SW480 (cell line): ENCODE measurements at places on chromosomes 3 and 15.

GRCh38 chr3:15665510-15666150 lies 64.1 kb downstream of the BTD start:
- no peak for DNase-seq

DNA sequence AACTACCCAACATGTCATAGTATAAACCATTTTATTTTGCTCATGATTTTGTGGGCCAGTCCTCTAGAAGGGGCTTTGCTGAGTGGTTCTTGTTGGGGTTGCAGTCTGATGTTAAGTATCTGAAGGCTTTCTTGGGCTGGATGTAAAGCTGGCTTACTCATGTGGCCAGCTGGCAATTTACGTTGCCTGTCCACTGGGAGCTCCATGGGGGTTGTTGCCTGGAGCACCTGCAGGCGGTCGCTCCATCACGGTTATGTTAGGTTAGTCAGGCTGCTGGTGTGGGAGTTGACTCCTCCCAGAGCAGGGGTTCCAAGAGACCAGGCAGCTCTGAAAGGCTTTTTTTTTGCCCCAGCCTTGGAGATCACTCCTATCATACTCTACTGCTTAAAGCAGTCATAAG lies 98.1 kb downstream of the NR1D2 start:
- DNase-seq: no peak

DNA sequence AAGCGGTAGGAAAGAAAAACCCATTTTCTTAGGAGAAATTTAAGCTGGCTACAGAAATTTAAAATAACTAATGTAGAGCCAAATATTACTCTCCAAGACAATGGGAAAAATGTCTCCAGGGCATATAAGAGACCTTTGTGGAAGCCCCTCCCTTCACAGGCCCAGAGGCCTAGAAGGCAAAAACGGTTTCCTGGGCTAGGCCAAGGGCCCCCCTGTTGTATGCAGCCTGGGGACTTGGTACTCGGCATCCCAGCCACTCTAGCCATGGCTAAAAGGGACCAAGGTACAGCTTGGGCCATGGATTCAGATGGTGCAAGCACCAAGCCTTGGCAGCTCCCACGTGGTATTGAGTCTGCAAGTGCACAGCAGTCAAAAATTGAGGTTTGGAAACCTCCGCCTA lies 90.1 kb downstream of the CGGBP1 start:
- DNase-seq: no peak

DNA sequence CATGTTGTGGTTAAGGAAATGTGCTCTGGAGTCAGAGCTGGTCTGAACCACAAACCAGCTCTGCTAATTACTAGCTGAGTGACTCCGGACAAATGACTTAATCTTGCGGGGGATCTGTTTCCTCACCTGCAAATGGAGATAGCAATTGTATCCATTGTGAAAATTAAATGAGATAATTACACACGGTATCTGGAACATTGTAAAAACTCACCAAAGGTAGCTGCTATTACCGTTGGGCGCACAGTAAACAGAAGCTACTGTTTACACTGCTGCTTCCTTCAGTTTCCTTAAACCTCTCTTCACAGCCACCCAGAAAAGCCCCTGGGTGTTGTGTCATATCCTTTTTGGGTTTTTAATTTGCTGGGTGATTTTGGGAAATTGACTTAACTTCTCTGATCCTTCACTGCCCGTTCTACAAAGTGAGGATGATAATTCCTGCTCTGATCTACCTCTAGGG lies 107.8 kb downstream of the MEGF11 start:
- peak; percentile 51 for DNase-seq

DNA sequence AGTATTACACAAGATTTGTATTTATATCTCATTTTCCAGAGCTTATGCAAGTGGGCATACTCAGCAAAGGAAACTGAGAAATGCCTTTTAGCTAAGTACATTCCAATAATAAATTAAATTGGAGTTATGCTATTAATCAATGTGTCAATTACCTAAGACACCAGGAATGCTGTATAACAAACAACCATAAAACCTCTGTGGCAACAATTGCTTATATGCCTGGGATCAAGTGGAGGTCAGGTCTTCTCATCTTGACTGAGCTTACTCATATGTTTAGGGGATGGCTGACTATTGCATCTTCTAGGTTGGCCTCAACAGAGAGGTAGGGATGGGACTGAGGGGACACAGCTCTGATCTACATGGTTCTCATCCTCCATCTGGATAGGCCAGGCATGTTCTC lies 30.7 kb downstream of the CD200R1L start:
- no peak for DNase-seq

DNA sequence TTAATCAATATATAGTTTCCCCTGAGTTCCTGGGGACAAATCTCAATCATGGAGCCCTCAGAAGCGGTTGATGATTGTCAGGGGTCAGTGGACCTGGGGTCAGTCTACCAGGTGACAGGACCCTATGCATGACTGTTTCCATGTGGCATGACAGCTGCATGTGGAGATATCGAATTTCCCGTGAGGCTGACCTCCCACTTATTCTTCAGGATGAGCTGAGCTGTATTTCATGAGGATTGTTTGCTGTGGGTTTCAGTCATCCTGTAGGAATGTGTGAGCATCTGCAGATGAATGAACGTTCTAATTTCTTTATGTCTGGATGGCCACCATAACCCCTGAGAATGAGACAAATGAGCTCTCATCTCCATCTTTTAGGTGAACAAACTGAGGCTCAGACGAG lies 93.0 kb upstream of the HES1 start:
- DNase-seq: peak; percentile 74

GRCh38 chr3:58164906-58165821 lies 45.6 kb downstream of the DNASE1L3 start:
- DNase-seq: no peak

GRCh38 chr3:1609416-1609815 lies 489.2 kb upstream of the CNTN4 start:
- peak; percentile 4 for DNase-seq

DNA sequence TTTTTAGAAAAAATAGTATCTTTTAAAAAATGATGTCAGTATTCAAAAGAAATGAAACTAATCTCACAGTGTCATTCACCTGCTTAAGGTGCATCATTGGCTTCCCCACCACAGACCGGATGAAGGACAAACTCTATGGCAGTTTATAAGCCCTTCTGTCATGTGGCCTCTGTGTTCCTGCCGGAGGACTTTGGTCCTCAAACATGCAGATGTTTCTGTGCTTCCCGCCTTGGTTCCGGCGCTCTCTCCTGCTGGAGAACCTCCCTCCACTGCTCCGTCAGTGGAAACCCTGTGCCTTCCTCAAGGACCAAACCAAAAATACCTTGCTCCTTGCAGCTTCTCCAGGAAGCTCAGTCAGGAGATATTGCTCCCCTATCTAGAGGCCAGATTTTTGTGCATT lies 326.3 kb downstream of the UACA start:
- peak; percentile 41 for DNase-seq

GRCh38 chr15:25735550-25736384 lies 127.4 kb downstream of the ATP10A start:
- DNase-seq: no peak

- no peak for DNase-seq
Measured at GRCh38 chr15:80880086-80880485, 100.9 kb downstream of the CEMIP start.

- peak; percentile 74 for DNase-seq
Measured at GRCh38 chr15:96893159-96893906, 562.8 kb downstream of the NR2F2 start.

DNA sequence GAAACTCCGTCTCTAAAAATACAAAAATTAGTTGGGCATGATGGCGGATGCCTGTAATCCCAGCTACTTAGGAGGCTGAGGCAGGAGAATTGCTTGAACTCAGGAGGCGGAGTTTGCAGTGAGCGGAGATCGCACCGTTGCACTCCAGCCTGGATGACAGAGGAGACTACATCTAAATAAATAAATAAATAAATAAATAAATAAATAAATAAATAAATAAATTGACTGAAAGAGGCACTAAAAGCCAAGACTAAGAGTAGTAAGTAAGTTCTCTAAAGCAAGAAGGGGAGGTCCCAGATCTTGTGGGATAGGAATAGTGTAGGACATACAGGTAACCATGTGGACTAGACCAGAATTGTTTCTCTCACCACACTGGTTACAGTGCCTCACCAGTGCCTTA lies 40.0 kb downstream of the TLNRD1 start:
- DNase-seq: no peak

DNA sequence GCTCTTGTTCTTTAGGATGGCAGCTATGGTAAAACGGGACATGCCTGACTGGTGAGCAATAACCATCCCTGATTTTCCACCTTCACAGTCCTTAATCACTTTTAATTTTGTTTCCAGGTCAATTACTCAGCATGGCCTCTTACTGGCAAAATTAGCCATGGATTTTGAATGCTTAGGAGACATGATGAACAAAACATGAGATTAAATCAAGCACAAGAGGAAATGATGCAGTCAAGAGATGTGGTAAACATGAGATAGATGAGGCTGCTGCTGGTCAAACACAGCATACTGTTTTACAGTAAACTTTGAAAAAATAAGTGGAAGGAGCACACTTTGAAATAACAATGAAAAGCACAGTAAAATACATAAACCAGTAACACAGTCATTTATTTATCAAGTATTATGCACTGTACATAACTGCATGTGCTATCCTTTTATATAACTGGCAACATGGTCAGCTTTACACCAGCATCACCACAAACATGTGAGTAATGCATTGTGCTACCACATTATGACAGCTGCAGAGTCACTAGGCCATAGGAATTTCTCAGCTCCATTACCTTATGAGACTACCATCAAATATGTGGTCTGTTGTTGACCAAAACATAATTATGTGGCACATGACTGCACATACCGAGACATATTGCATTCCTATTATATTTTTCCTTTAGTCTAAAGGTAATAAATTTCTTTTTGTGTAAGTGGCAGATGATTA lies 30.1 kb upstream of the ZNF502 start:
- peak; percentile 78 for DNase-seq

DNA sequence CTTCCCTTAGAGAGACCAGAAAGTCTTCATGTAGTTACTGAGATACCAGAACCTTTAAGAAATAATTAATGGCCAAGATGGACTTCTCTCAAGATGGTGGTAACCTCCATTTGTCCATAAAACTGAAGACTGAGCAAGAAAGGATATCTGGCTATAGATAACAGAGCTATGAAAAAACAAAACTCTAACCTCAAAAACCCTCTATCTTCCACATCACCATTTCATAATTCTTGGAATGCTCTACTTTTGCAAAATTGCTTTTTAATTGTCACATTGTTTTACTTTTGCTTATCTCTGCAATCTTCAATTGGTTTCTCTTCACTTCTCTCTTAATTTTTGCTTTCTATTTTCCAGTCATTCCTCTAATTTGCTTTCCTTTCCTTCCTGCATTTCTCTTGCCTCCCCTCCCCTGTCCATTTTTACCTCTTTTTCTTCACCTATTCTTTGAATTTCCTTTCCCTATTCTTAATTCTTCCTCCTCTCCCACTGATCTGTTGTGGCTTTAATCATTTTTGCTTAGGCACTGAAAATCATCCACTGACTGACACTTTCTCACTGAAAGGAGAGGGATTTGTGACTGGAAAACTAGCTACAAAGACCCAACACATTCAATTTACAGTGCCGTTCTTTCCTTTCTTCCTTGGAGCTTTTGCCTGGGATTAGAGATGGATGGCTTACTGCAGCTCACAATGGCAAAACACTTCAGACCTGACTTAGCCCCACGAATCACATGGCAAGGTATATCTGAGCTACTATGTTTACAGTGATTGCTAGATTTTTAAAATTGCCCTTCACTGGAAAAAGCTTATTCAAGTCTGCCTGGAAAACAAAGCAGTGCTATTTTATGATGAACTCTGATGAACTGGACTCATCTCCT lies 242.8 kb downstream of the CHST2 start:
- no peak for DNase-seq

- DNase-seq: no peak
Measured at GRCh38 chr3:141352262-141352984, 15.9 kb upstream of the ZBTB38 start.

DNA sequence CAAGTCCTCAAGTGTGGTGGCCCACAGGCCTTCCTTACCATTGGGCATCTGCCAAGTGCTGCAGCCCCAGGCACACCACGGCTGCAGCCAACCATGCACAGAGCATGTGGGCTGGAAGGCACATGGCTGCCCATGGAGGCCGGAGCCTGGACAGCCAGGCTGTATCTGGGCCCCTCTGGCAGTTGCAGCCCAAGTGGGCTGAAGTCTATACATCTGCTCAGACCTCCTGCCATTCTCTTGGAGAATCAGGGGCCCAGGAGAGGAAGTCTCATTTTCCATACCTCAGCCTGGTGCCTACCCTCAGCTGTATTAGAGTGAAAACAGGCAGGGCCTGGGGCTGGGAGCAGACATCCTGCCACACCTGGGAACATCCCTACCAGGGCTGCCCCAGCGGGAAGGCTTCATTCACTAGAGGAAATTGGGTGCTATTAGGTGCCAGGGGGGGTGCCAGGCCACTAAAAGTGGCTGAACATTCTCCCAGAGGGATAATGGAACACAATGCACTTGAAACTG lies 48.0 kb upstream of the SLCO2A1 start:
- no peak for DNase-seq

GRCh38 chr3:142609136-142609535 lies 12.9 kb downstream of the PLS1 start:
- no peak for DNase-seq

GRCh38 chr3:133125171-133125570 lies 87.0 kb downstream of the TMEM108 start:
- DNase-seq: no peak

GRCh38 chr3:59995563-59995962 lies 945.7 kb upstream of the CFAP20DC start:
- no peak for DNase-seq

- no peak for DNase-seq
Measured at GRCh38 chr3:65472501-65472900, 566.2 kb downstream of the MAGI1 start.

DNA sequence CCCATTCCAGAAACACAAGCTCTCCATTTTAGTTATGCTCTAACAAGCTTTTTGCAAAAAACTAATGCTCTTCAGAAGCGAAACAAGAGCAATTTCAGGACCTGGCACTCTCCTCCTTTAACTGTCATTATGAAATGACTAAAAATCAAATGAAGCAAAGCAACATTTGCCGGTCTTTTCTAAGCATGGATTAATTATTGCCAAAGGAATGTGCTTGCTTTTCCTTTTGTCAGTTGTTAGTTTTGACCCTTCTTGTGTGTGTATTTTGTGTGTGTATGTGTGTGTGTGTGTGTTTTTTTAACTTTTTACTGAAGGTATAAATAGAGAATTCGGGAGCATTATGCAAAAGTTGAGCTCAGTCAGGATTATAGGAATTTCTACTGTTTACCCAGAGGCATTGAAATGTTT lies 509.1 kb downstream of the TUSC7 start:
- no peak for DNase-seq
